ENCODE measurements at places on chromosomes 7 and 10.
A peak's percentile ranks its signal among the peaks of the same experiment; 100 is the strongest.

DNA sequence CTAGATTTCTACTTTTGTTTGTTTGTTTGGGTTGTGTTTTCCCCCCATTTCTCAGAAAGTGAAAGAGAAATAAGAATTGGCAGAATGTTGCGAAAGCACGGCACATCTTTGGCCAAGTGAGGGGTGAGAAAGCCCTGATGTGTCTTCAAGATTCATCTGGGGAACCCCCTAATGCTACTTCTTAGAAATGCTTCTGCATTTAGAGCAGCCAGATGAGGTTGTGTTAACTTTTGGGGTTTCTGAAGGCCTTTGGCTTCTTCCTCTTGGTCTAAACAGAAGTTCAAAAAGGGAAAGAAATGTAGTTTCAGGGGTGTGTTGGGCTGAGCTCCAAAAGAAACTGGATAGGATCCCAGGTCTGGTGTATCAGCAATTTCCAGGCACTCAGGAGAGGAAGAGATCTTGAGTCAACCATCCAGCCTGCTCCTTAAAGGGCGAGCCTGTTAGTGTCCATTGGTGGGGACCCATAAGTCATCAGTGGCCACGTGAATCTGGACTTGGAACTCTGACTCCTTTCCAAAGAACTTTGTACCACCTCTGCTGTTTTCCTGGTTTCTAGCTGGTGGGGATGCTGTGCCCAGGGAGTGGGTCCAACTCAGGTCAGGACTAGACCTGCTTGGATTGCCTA lies 6.5 kb downstream of the DUSP5 start:
- no peak for DNase-seq

GRCh38 chr7:130821864-130822263 lies 87.9 kb upstream of the KLF14 start:
- no peak for DNase-seq

- DNase-seq: no peak
Observed at GRCh38 chr10:93911866-93912265, 18.1 kb downstream of the SLC35G1 start.

DNA sequence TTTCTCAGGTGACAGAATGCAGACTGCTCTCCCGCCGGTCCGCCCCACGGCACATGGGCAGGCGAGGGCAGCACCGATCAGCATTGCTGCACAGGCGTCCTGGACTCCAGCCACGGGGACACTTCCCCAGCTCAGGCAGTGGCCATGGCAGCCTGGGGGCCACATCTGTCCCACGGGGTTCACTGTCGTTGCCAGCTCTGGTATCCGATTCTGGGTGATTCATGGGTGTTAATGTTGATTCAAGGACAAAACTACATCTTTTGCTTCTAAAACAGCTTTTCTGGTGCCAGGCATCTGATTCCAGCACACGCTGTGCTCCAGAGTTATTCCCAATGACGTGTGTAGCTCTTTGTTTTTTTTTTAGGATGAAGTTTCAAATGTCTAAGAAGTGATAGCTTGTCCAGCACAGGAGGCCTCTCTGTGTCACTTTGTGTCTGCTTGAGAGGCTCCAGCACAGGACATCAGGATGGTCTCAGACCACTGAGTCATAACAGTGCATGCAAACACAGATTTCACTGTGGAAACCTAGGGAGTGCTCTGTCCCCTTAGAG lies 218.0 kb downstream of the WDR37 start:
- DNase-seq: no peak

DNA sequence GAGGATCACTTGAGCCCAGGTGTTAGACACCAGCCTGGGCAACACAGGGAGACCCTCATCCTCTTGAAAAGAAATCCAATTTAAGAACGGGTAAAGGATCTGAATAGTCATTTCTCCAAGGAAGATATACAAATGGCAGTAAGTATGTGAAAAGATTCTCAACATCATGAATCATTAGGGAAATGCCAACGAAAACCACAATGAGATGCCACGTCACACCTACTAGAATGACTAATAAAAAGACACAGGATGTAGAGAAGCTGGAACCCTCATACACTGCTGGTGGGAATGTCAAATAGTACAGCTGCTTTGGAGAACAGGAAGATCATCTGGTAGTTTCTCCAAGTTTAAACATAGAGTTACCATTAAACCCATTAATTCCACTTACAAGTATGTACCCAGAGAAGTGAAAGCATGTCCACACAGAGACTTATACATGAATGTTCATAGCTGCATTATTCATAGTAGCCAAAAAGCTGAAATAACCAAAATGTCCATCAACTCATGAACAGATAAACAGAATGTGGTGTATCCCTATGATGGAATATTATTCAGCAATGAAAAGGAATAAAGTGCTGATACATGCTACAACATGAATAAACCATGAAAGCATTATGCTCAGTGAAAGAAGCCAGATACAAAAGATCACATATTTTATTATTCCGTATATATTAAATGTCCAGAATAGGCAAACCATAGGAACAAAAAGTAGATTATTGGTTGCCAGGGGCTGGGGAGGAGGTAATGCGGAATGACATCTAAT lies 13.1 kb upstream of the ZMIZ2 start:
- no peak for DNase-seq

GRCh38 chr10:47322300-47323061 lies at the start of gene GDF2:
Gene GDF2 (plus strand): TSS chr10:47322454. CDS start chr10:47322669, 215 bp downstream.
- DNase-seq: no peak

DNA sequence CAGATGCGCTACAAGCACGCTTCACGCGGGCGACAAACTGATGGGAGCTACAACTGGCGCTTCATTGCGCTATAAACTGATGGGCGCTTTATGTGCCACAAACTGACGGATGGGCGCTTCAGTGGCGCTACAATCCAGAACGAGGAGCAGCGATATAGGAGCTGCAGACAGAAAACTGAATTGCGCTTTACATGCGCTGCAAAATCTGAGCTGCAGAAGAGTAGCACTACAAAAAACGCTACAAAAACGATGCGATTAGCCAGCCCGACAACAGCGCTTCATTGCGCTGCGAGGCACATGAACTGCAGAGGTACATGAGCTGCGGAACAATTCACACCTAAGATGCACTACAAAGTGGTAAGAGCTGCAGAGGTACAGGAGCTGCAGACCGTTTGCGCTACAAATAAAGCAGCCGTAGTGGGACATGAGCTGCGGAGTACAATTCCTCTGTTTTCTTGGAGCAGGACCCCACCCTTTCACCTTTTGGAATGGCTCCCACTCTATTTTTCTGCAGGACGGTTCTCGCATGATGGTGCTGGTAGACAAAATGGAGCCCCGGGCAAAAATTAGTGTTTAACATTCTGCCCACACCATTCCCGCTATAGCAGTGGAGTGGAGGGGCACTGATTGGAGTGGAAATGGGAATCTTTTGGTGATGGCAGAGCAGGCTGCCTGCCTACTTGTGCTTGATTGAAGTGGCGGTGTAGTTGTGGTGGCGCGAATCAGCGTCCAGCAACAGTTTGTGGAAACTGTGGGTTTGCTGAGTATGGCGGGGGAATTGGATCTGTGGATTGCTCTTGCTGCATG lies 1.2 kb upstream of the SGCE start:
- no peak for DNase-seq

- no peak for DNase-seq
Observed at GRCh38 chr10:76284351-76284750, 852.9 kb downstream of the LRMDA start.

DNA sequence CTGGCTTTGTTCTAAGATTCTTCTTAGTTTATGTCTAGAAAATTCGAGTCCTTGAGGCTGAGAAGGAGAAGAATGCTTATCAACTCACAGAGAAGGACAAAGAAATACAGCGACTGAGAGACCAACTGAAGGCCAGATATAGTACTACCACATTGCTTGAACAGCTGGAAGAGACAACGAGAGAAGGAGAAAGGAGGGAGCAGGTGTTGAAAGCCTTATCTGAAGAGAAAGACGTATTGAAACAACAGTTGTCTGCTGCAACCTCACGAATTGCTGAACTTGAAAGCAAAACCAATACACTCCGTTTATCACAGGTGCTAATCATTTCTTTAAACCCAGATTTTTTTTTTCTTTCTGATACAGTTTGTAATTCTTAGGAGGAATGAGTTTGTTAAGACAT lies 6.7 kb downstream of the CEP55 start:
- no peak for DNase-seq

GRCh38 chr7:135597181-135597925 lies 39.6 kb downstream of the NUP205 start:
- DNase-seq: no peak

DNA sequence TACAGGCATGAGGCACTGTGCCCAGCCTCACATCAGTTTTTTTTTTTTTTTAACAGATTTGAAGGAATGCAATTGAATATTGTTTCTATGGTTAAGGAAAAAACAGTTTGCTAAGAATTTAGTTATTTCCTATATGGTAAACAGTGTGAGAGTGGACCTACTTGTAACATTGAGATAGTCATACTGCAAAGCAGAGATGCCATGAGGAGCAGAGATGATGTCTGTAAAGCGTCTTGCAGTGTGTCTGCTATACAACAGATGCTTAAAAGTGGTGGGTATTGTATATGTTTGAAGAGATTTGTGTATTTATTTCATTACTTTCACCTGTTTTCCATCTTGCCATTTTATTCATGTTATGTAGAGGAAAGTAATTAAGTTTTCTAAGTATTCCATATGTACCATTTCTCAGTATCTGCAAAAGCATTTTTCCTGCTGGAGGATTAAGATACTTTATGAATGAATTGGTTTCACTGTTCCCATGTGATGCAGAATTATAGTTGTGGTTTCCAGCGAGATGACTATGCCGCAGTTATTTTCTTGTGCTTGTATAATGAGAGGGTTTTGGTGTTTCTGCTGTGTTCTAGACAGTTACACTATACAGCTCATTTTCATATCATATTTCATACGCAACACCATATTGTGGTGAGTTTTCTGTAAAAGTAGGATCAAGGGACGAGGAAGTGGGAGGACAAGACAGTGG lies 26.6 kb downstream of the TET1 start:
- DNase-seq: no peak

- DNase-seq: no peak
Observed at GRCh38 chr10:28077889-28078288, 79.0 kb upstream of the ODAD2 start.

DNA sequence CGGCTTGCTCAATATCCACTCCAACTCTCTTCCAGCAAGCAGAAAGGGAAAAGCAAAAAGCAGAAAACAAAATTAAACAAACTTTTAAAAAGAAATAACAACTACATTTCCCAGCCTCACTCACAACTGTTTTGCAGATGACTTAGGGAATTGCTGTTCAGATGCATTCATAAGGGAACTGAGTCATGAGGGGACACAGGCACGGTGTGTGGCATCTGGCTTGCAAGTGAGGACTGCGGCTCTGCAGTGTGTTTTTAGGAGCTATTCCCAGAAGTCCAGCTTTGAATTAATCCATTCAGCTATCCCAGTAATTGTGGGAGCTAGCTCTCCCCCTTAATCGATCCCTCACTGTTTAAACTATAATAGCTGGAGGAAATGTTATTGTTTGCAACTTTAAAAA lies 30.3 kb downstream of the PTN start:
- no peak for DNase-seq

DNA sequence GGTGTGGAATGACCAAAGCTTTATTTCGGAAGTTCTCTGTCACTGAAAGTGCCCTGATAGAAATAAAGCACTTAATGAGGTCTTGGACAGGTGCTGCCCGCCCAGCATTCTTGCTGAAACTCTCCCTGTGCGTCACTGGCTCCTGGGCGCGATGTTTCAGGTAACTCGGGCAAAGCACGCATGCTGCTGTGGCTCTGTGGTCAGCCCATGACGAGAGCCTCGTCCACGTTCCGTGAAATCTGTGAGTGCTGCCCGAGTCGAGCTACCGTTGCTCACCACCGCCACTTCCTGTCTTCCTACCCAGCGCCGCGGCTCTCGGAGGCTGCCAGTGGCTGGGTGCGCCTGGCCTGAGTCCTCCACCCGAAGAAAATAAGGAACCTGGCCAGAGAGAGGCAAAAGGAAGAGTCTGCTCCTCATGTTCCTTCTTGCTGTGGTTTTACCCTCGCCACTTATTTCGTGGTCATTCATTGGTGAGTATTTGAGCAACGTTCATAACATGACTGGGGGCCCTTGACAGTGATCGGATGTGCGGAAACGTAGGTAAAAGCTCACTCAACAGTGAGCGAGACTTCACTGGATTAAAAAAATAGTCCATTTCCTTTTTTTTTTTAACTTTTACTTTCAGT lies 95.5 kb downstream of the MAP3K8 start:
- DNase-seq: peak; percentile 67

GRCh38 chr10:32050177-32050576 lies 6.0 kb downstream of the KIF5B start:
- DNase-seq: no peak

DNA sequence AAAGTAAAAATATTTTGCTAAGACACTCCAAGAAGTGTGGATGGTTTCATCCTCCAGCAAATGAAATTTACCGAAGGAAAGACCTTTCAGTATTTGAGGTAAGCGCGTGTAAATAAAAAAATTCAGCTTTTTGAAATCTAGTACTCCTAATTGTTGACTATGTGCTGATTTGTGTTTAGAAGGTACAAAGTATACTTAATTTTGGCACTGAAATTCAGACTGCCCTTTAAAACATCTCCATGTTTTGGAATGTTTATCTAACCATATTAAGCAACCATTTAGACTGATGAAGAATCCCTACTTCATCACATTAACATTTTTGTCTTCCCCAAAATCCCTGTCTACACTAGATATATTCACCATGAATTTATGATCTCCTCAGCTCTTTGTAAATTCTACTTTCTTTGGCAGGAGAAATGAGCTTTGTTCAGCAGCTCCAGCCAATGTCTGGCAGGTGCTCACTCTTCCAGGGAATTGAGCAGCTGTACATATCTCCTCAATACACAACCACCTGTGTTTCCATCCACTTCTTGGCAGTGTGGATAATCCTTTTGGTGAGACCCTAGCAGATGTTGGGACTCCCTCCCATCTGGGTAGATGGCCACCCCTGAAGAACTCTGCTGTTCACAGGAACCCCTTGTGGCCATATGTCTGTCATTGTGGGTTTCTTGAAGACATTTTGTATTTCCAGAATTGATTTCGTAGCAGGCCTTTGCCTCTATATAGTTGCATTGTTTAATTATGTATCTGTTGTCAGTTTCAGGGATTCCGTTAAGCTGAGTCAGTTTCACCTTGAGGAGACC lies 129.4 kb upstream of the SAMD8 start:
- DNase-seq: no peak

DNA sequence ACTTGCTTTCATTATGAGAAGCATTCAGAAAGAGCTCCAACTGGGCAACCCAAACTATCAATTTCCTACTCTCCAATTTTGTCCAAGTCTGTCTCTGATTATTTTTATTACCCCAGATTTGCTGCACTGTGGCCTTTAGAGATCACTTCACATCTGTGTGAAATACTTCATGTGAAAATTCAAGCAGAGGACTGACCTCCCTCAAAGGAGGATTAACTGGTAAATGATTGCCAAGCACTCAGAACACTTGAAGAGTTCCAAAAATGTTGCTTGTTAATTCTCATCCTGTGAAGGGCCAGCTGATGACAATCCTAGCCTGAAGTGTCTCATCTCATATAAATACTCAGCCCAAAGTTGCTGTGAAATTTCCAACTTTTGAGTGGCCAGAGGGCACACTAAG lies 182.8 kb upstream of the DGKB start:
- DNase-seq: no peak

- DNase-seq: no peak
Observed at GRCh38 chr7:113819474-113819873, 99.3 kb downstream of the PPP1R3A start.

- no peak for DNase-seq
Observed at GRCh38 chr7:11591943-11592342, 240.1 kb downstream of the THSD7A start.
